Activated T-cell treated with anti-CD3 and anti-CD28 coated beads, Interleukin-2, amount 50 U/mL, for 4 hours (primary cell): ENCODE measurements at places on chromosomes 4 and X. TPM values are rescaled to one million over a fixed set of nuclear protein-coding genes. Genes with fewer than 3 reads are reported as not detected.

- no peak for DNase-seq
Observed at GRCh38 chr4:123106747-123107146, 184.3 kb upstream of the NUDT6 start.

DNA sequence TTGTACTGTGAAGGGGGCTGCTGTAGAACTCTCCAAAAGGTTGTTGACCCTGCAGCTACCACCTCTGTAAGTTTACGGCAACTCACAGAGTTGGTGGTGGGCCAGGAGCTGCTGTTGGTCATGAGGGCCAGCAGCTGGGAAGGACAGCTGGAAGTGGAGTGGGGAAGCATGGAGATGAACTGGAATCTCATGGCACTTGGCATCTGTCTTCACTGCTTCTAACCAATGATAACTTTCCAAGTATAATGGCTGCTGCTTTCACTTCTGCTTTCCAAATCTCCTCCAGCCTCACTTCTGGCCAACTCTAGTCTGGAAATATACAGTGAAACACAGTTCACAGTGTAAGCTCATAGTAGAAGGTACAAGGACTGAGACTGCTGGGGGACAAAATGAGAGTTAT, 126.5 kb upstream of the INTU start:
- DNase-seq, result no peak

DNA sequence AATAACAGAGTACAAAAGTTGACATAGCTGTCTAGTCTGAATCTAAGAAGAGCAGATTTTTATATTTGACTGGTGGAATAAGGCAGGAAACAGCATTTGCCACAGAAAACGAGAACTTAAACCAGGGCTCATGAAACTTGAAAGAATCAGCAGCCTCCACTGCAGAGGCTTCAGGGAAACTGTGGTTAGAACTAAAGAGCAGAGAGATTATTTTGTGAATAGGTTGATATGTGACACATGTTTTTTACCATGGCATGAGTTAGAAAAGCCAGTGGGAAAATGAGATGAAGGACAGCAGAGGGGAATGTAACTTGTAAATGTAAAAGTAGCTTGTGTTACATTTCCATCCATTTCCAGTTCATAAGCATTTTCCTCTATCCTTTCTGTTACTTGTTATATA, 63.7 kb upstream of the CAMK2D start:
- no peak for DNase-seq

DNA sequence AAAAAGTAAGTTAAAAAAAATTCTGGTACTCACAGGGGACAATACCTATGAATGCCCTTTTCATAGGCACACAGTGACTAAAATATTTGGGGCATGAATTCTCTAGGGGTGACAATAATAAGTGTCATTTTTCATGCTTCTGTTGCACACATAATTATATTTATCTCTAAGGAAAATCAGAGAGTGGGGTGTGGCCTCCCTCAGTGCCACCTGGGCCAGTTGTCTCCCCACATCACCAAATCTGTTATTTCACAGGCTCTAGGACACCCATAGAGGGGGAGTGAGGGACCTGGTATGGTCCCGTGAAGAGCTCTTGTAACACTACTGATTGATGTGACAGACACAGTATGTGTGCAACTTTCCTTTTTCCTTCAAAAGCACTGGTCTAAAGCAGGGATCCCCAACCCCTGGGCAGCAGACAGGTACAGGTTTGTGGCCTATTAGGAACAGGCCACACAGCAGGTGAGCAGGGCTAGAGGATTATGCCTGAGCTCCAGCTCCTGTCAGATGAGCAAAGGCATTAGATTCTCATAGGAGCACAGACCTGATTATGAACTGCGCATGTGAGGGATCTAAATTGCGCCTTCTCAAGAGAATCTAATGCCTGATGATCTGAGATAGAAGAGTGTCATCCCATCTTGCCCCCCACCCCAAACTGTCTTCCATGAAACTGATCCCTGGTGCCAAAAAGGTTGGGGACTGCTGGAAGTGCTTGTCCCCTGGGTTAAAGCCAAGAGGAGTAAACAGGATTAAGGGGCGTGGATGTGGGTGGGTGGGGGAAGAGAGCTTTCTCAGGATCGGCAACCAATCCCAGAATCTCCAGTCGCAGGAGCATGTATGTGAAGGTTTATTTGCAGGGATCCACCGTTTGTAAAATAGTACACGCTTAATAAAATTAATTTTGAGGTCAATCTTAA, 856 bp downstream of the SLC9B1 start:
- no peak for DNase-seq

- no peak for DNase-seq
Observed at GRCh38 chrX:26649534-26649933, 433.6 kb downstream of the MAGEB5 start.

- no peak for DNase-seq
Observed at GRCh38 chr4:73589887-73590801, 30.1 kb downstream of the RASSF6 start.

- no peak for DNase-seq
Observed at GRCh38 chr4:42678512-42678911, 21.6 kb upstream of the ATP8A1 start.

The ASB12 gene
- not detected for total RNA-seq

The PSAPL1 gene
- total RNA-seq, result not detected
